ENCODE measurements at places on chromosomes 3 and 15.

- DNase-seq = no peak
Observed at GRCh38 chr3:121621491-121621890, 28.3 kb downstream of the FBXO40 start.

- no peak for DNase-seq
Observed at GRCh38 chr15:72353266-72353665, 22.5 kb downstream of the HEXA start.

- DNase-seq = no peak
Observed at GRCh38 chr3:4491855-4492207, 1.3 kb upstream of the ITPR1 start.

DNA sequence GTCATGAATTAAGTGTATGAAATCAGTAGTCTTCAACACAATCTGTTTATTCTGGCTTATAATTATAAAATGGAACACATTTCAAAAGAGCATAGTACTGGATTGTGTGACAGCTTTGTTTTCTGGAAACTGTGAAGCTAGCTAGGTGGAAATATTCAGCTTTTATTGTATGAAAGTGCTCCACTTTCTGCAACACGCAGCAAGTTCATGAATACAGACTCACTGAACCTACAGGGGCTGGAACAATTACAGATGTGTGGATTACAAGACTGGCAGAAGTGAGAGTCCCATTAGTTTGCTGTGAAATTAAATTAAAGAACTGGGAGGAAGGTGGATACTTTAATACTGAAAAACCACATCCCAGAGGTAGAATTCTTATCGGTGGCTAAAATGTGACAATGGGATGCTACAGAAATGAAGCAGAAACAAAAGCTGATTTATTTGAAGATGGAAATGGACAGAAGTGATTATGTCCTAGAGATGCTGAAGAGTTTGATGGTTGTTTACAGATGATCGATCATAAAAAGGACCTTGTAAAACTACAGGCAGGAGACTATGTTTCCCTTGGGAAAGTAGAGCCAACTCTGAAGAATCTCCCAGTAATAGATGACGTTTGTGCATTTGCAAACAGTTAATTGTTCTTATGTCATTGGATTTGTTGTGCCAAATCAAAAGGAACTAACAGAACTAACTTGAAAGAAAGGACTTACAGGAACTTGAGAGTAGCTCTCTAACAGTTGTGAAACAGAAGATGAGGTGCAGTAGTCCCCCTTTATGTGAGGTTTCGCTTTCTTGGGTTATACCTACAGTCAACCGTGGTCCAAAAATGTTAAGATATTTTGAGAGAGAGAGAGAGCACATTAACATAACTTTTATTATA is 15.7 kb downstream of the TF start:
- DNase-seq = no peak

GRCh38 chr3:62566022-62566557 is 192.7 kb upstream of the FEZF2 start:
- DNase-seq = no peak

Measured in NCI-H1694 (cell line).